ENCODE measurements at places on chromosomes 13 and 19.

- no peak for DNase-seq
Observed at GRCh38 chr19:42124386-42124901, 7.8 kb downstream of the POU2F2 start.

DNA sequence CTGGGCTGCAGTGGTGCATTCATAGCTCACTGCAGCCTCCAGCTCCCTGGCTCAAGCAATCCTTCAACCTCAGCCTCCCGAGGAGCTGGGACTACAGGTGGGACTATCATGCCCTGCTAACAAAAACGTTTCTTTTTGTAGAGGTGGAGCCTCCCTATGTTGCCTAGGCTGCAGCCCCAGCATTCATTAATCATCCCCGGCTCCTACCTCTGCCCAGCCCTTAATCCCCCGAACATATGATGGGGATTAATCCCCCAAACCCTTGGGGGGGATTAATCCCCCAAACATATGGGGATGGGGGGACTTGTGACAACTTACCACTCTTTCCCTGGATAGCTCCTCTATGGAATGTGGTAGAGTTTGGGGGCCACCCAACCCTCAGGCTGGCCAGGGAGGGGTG is 45.9 kb downstream of the SUGP2 start:
- no peak for DNase-seq

- DNase-seq: no peak
Observed at GRCh38 chr13:30314069-30314468, 6.7 kb upstream of the KATNAL1 start.

DNA sequence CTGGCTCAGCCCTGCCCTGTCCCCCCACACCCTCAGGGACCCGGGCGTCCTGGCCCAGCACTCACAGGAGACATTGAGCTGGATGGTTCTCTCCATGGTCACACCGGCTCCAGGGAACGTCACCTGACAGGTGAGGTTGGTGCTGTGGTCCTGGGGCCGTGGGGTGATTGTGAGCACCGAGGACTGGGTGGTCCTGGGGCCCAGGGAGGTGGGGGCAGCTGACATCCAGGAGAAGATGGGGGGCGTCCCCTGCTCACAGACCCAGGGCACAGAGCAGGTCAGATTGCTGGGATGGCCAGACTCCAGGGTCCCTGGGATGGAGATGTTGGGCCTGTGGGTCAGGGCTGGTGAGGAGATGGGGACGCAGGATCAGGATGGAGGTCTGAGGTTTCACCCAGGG is 854 bp downstream of the SIGLEC6 start:
- DNase-seq: no peak

DNA sequence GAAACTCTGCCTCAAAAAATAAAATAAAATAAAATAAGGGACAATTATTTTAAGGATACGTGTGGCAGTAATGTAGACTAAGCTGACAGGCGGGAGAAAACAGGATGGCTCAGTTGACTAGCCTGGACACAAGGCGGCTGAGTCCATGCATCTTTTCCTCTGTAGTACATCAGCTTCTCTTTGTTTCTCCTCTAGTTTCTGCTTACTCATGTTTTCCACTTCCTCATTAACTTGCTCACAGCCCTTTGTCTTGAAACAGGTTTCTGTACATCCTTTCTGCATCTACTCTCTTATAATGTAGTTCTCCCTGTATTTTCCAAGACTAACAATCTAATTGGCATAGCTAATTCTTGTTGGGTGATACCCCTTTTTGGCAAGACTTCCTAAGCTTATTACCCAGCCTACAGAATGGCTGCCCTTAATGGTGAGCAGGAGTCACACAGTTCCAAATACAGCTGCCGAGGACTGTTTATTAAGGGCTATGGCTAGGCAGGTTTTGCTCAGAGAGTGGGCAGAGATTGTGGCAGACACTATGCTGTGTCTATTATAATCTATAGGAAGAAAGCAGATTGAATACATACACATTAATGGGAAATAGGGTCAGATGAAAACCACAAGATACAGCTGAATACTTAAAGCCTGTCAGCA is 58.7 kb upstream of the KLF5 start:
- no peak for DNase-seq

DNA sequence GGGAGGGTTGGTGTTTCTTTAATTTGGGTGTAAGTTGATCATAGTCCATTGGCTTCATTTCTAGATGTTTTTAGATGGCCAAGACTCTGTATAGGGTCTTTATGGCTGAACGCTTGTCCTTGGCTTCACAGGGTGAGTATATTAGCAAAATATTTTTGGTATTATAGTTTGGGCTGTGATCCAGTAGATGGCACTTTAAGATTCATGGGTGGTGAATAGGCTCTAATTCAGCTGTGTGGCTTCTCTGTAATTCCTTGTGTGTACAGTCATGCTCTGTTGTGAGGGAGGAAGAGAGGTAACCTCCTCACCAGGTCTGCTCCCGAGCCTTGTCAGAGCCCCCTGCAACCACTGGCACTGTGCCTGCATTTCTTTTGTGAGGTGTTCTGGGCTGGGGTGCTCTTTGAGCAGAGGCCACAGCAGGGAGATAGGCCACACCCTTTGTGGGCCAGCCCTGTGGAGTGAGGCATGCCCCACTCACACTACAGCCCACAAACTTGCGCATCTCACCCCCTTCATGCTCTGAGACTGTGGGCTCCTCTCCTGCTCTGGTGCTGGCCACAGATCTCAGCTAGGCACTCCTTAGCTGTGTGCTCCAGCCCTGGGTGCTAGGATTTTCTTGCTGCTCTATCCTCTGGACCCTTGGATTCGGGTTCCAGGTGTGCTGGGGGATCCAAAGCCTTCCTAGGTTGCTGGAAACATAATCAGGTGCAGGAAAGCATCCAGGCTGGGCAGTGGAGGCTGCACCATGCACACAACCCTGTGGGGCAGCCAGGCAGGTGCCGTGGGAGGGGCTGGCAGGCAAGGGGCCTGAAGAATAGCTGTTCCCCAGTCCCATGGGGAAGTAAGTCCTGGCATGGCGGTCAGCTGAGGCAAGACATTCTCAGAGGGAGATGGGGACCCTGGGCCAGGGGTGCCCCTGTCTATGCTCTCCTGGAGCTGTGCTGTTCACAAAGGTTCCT is 193.9 kb downstream of the GPC5 start:
- no peak for DNase-seq

DNA sequence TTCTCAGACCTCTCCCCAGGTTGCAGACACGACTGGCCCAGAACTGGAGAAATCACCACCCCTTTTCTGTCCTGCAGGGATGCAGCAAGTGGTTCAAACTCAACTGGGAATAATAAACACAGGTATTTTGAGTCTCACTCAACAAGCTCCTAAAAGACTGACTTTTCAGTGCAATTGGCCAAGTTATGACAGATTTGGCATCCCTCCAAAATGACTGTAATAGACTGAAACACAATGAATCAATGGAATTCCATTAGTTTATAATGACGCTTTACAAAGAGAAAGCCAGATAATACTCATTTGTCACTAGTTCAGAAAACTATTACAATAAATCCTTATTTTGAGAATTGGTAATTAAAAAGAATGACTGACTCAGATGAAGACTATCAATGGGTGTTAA is 38.1 kb downstream of the MIPEP start:
- no peak for DNase-seq

GRCh38 chr19:38162094-38162493 is 61.9 kb downstream of the DPF1 start:
- DNase-seq: no peak

GRCh38 chr13:23432626-23433025 is 876 bp downstream of the SACS start:
- DNase-seq: no peak

DNA sequence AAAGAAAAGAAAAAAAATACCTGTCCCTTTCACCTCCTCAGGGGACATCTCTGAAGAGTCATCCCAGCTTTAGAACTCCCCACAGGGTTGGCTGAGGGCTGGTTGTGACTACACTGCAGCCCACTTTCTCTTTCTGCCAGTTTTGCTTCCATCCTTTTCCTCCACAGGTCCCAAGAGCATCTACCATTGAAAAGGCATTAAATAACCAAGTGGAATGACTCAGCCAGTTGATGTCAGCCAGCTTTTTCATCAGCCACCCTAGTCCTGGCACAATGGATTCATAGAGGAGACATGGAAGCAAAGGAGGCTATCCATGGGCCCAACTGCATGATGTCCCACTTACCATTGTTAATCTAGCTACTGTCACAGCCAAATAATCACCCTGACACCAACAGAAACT is 9.2 kb upstream of the RCBTB1 start:
- DNase-seq: no peak

GRCh38 chr13:94020833-94021232 is 458.6 kb downstream of the DCT start:
- DNase-seq: no peak

GRCh38 chr13:66547685-66548084 is 682.5 kb downstream of the PCDH9 start:
- DNase-seq: no peak

- DNase-seq: no peak
Observed at GRCh38 chr19:53102206-53102755, 941 bp downstream of the ZNF160 start.

- DNase-seq: no peak
Observed at GRCh38 chr19:48959341-48960239, 4.9 kb downstream of the BAX start.

- peak; percentile 44 for DNase-seq
Observed at GRCh38 chr19:17841810-17842662, 5.7 kb downstream of the JAK3 start.

DNA sequence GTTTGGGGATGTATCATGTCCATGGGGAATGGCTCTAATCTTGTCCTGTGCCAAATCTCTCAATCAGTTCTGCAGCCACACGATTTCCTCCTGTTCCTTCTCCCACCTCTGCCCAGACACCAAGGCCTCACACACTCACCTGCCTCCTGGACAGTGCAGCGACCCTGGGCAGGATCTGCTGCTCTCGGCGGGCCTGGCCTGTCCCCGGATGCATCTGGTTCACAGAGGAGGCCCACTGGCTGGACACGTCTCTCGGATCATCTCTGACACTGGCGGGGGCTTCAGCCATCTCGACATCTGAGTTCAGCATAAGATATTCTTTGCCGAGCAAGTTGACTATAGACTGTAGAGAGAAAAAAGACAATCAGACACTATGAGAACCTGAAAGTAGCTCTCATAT is 5.9 kb downstream of the ZSCAN5B start:
- DNase-seq: no peak

DNA sequence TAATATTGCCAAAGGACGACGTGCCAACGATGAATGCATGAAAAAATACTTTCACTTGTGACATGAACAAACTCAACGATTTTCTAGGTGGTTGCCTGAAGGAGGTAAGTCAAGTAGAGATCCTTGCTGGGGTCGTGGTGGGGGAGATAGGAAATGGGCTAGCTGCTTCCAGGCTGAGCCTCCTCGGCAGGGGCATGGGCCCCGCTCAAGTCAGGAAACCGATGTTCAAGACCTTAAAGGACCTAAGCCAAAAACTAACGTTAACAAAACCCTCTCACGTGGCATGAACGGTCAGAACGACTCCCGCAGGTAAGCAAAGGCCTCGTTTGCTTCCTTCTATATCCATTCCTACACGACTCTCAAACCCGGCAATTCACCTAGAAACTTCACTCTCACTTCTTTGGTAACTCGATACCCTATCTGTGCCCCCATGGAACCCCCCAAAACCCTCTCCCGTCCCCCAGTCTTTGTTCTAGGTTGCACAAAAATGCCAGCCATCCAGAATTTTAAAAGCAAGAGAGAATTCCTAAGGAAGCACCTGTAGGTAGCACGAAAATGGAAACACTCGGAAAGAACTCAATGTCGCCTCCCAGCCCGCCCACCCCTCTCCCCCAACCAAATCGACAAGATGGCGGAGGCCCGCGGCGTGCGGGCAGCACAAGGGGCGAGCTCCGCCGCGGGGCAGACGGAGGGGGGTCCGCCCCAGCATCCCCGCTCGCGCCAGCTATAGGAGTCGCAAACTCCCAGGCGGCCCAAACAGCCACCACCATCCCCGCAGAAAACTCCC is 13.6 kb downstream of the ACP4 start:
- no peak for DNase-seq

GRCh38 chr13:75402787-75403186 is 79.2 kb downstream of the TBC1D4 start:
- no peak for DNase-seq

All from activated CD4-positive, alpha-beta T cell treated with anti-CD3 and anti-CD28 coated beads for 1 hour (primary cell).